ENCODE measurements at places on chromosomes 11 and 22. TPM values are rescaled to one million over a fixed set of nuclear protein-coding genes. Genes with fewer than 3 reads are reported as not detected.

Gene CTSW
- total RNA-seq: not detected

Gene SLC16A8
- total RNA-seq: 0.53 TPM

Gene OR52N4
- not detected for total RNA-seq

Gene DKK3
- 561 TPM for total RNA-seq

Gene CHRM1
- total RNA-seq: not detected

Gene MICALL1
- total RNA-seq: 20.3 TPM

Gene RIMBP3B
- 0.23 TPM for total RNA-seq

Gene IL17REL
- total RNA-seq: not detected

Gene RFPL3
- total RNA-seq: not detected

Gene MTCH2
- 63.1 TPM for total RNA-seq

Gene FXYD2
- not detected for total RNA-seq

Gene MED15
- 40.7 TPM for total RNA-seq

Gene TTLL12
- total RNA-seq: 25.8 TPM
